ENCODE measurements at places on chromosomes 3 and 15.

GRCh38 chr15:73732930-73733329, 20.2 kb downstream of the INSYN1 start:
- DNase-seq: no peak

- DNase-seq: no peak
Observed at GRCh38 chr3:52697632-52697965, 8.0 kb downstream of the GLT8D1 start.

DNA sequence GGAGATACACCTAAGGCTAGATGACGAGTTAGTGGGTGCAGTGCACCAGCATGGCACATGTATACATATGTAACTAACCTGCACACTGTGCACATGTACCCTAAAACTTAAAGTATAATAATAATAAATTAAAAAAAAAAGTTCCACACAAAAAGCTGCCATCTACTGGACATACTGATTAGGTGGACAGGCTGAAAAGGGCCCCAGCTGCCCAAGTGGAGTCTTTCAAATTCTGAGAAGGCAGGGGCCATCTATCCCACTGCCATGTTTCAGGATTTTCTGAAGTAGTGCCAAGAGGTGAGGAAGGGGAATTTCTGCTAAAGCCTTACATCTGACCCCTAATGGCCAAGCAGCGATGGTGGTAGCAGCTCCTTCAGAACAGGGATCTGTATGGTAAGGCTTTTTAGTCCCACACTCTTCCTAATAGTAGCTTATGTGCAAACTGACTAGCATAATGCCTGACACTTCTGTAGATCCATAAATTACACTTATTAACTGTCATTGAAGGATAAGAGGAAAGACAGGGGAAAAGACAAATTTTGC, 7.7 kb downstream of the FSTL1 start:
- DNase-seq: no peak

DNA sequence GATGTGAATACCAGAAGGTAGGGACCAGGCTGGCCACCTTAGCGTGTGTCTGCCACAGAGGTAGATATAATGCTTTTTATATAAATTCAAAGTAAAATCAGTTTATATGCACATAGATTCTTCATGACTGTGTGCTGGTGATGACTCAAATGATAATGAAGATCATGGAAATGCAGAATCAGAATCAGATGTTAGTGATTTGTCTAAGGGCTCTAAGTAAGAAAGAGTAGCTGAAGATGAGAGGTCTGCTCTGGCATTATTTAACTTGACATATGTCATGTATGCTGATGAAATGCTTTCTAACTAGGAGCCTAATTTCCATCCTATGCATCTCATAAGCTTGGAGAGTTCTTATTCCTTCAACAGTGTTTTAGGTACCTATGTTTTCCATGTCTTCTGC, 50.3 kb upstream of the DPH6 start:
- no peak for DNase-seq

DNA sequence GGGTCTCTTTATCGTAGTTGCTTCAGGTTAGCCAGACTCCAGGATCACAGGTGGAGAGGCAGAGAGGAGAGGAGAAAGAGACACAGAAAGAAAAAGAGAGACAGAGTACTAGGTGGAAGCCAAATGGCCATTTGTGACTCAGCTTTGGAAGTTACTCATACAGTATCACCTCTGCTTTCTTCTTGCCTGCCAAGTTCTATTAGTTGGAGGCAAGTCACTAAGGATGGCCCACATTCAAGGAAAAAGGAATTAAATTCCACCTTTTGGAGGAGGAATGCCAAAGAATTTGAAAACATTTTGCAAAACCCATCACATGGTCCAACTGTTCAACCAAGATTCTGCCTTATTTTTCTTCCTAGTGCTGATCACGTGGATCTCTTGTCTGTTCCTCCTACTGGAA, 291.1 kb downstream of the CHL1 start:
- no peak for DNase-seq

Data from activated CD4-positive, alpha-beta T cell treated with anti-CD3 and anti-CD28 coated beads, Interleukin-10, Interleukin-2, amounts not matched to agents 100 ng/mL and 50 ng/mL, durations not matched to agents 16 hours and 8 hours (primary cell).